ENCODE measurements at places on chromosomes 5 and 9.

- peak; percentile 22 for DNase-seq
These were observed 23.9 kb downstream of the SLC46A2 start for GRCh38 chr9:112866662-112867274.

DNA sequence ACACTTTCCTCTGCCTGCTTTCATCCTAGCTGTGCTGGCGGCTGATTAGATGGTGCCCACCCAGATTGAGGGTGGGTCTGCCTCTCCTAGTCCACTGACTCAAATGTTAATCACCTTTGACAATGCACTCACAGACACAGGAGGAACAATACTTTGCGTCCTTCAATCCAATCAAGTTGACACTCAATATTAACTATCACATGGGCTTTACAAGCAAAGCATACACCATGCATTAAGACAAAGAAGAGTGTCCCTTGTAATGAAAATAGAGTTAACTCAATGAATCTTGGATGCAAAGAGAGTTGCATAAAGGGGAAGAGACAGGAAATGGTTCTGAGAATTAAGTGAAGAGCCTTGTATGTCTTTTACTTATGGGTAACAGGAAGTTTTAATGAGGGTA lies 298.7 kb upstream of the BRINP1 start:
- DNase-seq = no peak

GRCh38 chr9:110752766-110753165 lies 84.2 kb downstream of the MUSK start:
- peak; percentile 83 for DNase-seq

DNA sequence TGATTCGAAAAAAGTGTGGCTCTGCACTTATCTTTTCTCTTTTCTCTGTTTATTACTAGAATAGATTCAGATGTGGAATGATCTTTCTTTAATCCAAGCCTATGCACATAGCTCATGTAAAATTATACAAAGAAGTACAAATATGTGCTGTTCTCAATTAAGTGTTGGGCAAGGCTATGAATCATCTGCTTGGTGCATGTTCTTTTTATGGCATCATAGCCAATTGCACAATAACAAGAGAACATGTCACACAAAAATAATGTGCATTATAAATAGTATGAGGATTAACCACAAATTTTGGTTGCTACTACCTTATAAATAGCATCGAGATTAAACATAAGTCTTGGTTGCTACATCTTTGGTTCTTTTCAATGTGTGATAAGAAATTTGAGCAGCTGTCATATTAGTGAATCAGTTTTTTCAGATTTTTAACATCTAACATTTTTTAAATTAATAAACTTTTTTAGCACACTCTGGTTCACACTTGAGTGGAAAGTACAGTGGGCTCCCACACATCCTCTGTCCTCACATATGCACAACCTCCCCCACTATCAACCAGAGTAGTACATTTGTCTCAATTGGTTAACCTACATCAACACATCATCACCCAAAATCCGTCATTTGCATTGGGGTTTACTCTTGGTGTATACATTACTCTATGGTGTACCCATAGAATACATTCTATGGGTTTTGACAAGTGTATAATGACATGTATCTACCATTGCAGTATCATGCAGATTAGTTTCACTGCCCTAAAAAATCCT lies 6.8 kb upstream of the RECK start:
- DNase-seq = peak; percentile 68

DNA sequence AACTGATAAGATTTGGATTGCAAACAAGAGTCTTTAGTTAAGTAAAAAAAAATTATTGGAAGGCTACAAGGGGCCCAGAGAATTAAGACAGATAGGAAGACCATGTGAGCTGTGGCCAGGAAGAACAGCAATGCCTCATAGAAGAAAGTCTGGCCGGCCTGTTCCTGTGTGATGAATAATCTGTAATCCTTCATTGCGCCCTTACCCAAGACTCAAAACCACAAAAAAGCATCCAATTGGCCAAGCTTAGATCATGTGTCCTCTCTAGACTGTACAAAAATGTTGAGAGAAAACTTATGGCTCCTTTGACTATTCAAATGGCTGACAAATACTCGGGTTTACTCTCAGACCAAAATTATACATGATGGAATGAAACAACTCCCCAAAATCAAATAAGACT lies 1383.5 kb downstream of the PTPRD start:
- DNase-seq = no peak

DNA sequence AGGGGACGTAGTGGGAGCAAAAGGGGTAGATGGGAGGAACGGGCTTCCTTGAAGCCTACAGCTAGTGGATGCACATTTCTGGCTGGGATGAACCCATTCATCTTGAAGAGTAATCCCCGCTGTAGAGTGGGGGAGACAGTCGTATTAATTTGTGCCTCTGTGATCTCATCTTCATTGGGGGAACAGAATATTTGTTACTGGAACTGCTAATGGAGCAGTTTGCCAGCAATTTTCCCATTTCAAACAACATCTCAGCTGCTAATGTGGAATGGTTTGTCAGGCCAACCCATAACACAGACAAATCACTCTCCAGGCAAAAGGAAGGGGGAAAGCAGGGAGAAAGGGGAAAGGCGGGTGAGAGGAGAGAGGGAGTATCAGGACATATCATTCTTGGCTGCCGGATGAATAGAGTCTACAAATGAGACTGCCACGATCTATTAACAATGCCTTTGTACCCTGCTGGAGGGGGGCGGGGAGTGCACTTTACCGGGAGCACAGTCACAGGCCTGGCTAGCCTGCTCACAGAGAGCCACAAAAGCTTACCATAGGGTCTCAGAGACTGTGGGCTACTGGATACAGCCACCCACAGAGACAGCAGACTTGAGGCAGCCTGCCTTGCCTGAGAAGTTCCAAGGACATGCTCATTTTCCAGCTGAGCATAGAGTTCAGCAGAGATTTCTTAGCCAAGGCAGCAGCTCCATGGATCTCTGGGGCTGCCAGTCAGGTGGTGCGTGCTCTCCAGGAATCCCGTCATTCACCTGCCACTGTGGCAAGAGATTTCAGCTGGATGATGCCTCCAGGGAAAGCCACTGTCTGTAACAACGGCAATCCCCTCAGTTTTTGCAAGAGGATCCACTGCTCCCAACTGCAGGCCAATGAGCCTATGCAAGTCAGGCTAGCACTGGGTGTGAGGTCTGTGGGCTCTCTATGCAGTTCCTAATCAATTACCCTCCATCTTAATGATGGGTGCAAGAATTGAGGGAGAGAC lies 217.7 kb upstream of the PANK3 start:
- DNase-seq = no peak

DNA sequence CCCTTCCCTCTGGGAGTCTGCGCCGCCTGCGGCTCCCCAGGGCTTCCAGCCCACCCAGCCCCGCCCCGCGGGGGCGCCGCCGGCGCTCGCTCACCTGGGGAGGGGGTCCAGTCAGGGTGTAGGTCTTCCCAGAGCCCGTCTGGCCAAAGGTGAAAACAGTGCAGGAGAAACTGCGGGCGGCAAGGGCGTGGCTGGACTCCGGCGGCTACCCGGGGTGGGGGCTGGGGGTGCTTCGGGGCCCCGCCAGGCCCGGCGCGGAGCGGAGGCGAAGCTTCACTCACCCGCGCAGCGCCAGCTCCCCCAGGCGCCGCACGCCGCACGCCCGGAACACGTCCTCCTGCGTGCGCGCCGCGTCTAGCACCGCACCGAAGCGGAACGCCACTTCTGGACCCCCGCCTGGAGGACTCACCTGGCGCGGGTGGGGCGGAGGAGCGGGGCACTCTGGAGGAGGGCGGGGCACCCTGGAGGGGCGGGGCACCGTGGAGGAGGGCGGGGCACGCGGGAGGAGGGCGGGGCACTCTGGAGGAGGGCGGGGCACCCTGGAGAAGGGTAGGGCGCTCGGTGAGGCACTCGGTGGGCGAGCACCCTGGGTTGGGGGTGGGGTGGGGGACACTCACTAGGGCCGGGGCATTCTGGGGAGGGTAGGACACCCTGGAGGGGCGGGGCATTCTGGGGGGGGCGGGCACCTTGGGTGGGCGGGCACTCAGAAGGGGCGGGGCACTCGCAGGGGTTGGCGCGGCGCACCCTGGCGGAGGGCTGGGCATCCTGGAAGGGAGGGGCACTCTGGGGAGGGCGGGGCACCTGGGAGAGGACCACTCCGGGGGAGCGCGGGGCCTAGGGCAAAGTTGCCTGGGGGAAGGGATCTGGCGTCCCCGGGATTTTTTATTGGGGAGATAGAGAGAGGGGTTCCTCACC lies 814 bp downstream of the KIF12 start:
- peak; percentile 17 for DNase-seq

GRCh38 chr5:116084287-116084691 lies 536 bp upstream of the COMMD10 start:
- DNase-seq = peak; percentile 13

DNA sequence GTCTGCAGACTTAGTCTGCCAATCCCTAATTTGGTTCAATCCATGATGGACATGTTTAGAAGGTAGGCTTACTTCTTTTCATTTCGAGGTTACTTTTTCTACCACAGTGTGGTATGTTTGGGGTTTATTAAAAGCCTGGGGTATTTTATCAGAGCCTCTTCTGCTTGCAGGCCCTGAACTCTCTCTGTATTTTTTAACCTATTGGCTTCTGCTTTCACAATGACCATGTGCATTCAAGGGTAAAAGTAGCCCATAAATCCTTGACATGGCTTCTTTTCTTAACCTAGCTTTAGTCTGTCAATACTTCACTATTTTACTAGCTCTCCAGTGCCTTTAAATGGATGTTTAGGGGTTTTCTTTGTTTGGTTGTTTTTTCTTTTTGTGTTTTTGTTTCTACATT lies 286.6 kb downstream of the FER start:
- DNase-seq = no peak

DNA sequence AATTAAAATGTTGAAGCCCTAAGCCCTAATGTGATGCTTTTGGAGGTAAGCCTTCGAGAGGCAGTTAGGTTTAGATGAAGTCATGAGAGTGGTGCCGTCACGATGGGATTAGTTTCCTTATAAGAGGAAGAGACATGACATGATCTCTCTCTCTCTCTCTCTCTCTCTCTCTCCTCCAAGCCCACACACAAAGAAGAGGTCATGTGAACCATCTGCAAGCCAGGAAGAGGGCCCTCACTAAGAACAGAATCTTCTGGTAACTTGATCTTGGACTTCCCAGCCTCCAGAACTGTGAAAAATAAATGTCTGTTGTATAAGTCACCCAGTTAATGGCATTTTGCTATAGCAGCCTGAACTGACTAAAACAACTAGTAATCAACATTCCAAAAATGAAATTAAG lies 175.5 kb downstream of the GNA14 start:
- DNase-seq = no peak

- DNase-seq = no peak
These were observed 443.8 kb downstream of the SPOCK1 start for GRCh38 chr5:137055271-137055872.

DNA sequence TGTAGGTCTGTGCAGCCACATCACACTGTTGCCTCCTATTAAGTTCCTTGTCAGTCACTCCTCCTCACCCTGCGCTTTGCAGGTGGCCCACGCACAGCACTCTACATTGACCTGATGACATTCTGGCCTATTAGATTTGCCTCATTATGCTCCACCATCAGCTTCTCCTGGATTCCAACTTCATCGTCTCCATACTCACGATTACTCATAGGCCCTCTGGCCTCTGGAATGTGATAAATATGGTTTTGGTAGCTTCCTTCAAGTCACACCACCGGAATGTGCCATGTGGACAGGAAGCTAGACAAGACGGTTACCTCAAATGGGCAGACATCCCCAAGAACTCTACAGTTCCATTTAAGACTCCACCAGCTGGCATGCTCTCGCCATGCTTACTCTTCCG lies 158.0 kb upstream of the LHFPL2 start:
- DNase-seq = peak; percentile 90

DNA sequence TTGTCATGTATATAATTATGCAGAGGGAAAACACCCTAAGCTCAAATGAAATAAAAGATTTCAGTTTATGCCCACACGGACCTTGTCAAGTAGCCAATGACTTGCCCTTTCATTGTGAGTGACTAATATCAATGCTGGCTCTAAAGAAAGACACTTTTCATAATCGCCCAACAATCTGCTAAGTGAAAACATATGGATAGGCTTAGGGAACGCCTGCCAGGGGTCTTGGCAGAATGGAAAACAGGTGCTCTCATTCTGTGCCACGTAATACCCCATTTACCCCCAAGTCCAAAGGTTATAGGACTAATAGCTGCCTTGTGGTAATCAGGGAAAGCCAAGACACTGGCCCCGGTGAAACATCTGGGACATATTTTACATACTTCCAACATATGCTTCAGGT lies 157.7 kb downstream of the SLF1 start:
- DNase-seq = peak; percentile 19

- no peak for DNase-seq
These were observed 557.3 kb upstream of the SEMA6A start for GRCh38 chr5:117131876-117132275.

DNA sequence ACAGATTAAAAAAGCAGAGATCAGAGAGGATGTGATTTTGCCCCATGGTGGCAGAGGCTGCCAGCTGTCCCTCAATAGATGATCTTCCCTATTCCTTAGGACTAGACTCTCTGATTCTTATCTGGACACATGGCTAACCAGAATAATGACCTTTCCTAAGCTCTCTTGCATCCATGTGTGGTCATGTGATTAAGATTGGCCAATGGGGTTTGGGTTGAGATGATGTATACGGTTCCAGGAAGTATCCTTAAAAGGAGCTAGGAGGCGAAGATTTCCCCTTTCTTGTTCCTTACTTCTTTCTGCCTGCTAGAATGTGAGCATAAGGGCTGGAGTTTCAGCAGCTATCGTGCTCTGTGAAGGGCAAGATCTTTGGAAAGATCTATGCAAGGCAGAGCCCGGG lies 39.8 kb downstream of the FOXI1 start:
- no peak for DNase-seq

DNA sequence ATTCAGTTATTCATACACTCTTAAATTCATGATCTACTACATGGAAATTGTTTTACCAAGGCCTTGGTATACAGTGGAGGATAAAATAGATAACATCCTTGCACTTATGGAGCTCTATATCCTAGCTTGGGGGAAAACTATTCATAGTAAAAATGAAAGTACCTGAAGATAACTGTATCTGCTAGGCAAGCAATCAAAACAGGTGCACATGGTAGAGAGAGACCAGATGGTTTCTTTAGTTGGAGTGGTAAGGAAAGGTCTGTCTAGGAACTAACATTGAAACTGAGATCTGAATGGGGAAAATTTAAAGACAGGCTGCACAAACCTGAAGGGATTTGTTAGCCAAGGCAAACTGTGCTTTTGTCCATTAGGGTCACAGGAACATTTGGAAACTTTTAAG lies 11.1 kb upstream of the SLCO4C1 start:
- no peak for DNase-seq

DNA sequence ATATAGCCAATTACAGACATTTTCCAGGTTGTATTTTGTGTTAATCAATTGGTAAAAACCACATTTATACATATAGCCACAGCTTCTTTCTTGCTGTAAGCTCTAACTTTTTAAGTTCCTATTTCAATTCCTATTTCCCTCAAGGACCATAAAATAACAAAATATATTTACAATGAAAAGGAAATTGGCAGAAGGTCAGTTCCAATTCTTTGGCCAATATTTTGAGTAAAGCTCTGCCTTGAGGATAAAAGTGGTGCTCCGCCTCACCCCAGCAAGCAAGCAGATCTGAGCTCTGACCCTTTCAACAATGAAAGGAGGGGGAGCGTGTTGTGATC lies 203.4 kb upstream of the RASEF start:
- no peak for DNase-seq
